Activated naive CD4-positive, alpha-beta T cell treated with anti-CD3 and anti-CD28 coated beads, Interleukin-2, amount 50 U/mL, for 72 hours (primary cell): ENCODE measurements at places on chromosomes 11 and 22.

DNA sequence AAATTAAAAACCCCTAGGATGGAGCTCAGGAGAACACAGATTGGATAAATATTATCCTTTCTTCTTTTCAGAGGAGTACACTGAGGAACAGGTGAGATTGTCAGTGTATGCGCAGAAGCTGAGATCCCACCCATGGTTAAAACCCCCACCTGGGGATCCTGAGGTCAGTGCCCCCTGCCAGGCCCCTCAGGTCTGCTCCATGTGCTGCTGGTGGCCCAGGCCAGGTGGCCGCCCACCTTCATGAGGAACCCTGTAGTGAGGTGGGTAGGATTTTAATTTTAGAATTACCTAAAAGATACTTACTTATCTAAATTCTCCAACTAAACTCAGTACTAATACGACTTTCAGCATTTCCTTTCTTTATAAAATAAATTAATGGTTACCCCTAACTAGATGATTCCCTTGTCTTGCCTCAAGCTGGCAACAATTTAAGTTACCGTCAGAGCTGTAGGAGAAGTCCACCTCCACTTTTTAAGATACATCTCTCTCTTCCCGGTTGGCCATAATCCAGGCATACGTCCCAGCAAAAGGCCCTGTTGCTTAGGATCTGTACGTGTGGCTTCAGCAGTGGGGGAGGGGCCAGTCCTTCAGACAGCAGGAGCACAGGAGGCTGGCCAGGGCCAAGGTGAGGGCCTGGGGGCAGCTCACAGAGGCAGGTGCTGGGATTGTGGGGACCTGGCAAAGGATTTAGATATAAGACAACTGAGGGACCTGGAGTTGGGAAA is 61.5 kb upstream of the PITPNB start:
- no peak for DNase-seq

- DNase-seq = no peak
These were observed 583 bp upstream of the PKP3 start for GRCh38 chr11:393219-394033.

DNA sequence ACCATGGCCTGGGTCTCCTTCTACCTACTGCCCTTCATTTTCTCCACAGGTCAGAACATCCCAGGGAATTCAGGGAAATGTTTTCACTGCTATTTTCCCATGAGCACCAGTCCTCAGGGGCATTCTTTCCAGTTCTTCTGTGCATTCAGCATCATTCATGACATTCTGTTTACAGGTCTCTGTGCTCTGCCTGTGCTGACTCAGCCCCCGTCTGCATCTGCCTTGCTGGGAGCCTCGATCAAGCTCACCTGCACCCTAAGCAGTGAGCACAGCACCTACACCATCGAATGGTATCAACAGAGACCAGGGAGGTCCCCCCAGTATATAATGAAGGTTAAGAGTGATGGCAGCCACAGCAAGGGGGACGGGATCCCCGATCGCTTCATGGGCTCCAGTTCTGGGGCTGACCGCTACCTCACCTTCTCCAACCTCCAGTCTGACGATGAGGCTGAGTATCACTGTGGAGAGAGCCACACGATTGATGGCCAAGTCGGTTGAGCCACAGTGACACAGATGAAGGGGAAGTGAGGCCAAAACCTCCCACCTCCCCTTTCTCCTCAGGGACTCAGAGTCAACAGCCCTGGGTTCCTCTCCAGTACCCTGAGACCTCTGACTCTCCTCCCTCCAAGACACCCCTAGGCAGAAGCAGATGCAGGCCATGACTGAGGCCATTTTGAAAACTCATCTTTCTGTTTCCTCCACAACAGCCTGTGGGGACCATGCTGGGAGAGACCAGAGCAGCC is 15.9 kb upstream of the IGLL5 start:
- no peak for DNase-seq

GRCh38 chr11:93407777-93408401 is 77.3 kb downstream of the DEUP1 start:
- no peak for DNase-seq

- DNase-seq = no peak
These were observed 55.0 kb downstream of the ARHGAP42 start for GRCh38 chr11:100741866-100742625.

- DNase-seq = no peak
These were observed 1.0 kb upstream of the ZNF143 start for GRCh38 chr11:9459667-9460321.

DNA sequence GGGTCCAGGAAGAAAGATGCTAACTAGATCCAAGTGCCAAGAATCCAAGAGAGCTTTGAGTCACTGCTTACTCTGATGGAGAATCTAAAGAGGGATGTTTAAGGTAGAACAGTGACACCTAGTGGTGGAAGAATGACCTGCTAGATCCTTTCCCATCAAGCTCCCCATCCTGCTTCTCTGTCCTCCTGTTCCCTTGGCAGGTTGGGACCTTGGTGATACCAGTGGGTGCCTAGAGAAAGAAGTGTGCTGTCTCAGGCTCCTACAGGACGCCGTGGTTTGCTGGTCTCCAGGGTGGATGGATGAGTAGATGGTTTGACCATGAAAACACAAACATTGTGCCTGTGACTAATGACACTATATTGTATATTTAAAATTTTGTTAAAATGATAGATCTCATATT is 383.7 kb downstream of the TMEM135 start:
- peak; percentile 49 for DNase-seq

DNA sequence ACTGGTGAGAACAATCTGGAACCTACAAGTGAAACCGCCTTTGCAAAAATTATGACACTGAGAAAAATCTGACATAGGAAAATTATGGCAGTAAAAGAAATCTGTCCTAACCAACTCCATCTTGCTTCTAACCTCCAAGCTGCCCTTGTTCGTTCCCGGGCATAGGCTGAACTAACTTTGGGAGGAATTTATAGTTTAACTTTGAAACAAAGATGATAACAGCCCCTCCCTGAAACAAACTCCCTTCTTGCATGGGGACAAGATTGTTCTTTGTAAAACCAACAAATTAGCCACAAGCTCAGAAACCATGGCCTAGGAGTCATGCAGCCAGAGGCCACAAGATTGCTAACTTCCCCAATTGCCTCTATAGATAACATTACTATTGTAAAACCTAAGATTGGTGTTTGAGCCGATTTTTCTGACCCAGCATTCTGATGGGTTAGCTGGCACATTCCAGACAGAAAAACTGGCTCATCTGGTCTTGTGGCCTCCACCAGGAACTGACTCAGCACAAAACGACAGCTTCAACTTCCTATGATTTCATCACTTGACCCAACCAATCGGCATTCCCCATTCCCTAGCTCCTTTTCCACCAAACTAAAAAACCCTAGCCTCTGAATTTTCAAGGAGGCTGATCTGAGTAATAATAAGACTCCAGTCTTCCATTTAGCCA is 3.6 kb upstream of the CCDC81 start:
- no peak for DNase-seq

DNA sequence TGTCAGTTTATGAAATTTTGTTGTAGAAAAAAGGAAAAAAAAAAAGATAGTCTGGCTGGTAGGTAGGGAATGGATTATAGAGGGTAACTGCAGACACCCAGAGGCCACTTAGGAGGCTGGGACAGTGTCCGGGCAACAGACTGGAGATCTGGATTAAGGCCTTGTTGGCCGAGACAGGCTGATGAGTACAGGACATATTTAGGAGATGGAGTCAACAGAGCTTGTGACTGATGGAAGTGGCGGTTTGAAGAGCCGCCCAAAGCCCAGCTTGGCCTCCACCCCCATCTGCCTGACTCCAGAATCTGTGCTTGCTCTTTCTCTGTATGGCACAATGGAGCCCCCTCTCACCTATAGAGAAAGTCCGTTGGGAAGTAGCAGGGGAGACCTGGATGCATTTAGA is 7.6 kb downstream of the PLEKHB1 start:
- no peak for DNase-seq

- DNase-seq = no peak
These were observed 13.8 kb upstream of the TEF start for GRCh38 chr22:41367680-41368542.

- no peak for DNase-seq
These were observed 188 bp upstream of the MTNR1B start for GRCh38 chr11:92969293-92969633.

- no peak for DNase-seq
These were observed 54.2 kb downstream of the LGR4 start for GRCh38 chr11:27418356-27418755.

GRCh38 chr11:6604081-6604626 is 580 bp downstream of the ILK start:
- peak; percentile 39 for DNase-seq

- no peak for DNase-seq
These were observed 120.9 kb downstream of the MN1 start for GRCh38 chr22:27680636-27681035.

- DNase-seq = no peak
These were observed 49.0 kb downstream of the SC5D start for GRCh38 chr11:121341609-121342008.

- DNase-seq = no peak
These were observed 1.1 kb downstream of the RRP8 start for GRCh38 chr11:6602096-6602940.

DNA sequence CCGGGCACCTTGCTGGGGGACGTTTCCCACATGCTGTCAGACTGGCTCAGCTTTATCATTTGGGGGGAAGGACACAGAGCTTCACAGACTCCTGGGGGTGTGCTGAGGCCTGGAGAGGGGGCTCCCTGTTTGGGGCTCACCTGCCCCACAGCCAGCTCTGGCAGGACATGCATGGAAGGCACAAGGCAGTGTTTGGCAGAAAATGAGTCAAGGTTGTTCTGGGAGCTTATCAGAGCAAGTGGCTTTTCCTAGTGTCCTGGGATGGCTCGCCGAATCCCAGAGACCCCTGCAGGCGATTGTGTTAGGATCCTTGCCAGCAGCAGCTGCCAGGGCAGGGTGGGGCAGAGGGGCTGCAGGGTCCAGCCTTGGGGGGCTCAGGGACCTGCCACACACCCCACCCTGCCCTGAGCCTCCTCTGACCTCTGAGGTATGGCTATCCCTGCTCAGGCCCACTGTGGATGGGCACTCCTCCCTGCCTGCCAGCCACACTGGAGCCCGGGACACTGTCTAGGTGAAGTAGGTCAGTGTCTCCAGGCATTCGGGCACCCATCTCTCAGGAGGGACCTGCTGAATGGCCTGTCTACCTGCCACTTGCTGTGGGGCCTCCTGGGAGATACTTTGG is 1323.0 kb downstream of the BRD1 start:
- no peak for DNase-seq

GRCh38 chr11:10498426-10499250 is 42.3 kb downstream of the RNF141 start:
- DNase-seq = no peak

DNA sequence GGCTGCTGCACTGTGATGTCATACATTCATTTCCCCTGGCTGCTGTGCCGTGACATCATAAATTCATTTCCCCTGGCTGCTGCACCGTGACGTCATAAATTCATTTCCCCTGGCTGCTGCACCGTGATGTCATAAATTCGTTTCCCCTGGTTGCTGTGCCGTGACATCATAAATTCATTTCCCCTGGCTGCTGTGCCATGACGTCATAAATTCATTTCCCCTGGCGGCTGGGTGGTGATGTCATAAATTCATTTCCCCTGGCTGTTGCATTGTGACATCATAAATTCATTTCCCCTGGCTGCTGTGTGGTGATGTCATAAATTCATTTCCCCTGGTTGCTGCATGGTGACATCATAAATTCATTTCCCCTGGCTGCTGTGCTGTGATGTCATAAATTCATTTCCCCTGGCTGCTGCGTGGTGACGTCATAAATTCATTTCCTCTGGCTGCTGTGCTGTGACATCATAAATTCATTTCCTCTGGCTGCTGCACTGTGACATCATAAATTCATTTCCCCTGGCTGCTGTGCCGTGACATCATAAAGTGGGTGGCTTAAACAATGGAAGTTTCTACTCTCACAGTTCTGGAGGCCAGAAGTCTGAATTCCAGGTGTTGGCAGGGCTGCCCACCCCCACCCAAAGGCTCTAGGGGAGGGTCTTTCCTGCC is 301.1 kb downstream of the SHANK2 start:
- DNase-seq = no peak

DNA sequence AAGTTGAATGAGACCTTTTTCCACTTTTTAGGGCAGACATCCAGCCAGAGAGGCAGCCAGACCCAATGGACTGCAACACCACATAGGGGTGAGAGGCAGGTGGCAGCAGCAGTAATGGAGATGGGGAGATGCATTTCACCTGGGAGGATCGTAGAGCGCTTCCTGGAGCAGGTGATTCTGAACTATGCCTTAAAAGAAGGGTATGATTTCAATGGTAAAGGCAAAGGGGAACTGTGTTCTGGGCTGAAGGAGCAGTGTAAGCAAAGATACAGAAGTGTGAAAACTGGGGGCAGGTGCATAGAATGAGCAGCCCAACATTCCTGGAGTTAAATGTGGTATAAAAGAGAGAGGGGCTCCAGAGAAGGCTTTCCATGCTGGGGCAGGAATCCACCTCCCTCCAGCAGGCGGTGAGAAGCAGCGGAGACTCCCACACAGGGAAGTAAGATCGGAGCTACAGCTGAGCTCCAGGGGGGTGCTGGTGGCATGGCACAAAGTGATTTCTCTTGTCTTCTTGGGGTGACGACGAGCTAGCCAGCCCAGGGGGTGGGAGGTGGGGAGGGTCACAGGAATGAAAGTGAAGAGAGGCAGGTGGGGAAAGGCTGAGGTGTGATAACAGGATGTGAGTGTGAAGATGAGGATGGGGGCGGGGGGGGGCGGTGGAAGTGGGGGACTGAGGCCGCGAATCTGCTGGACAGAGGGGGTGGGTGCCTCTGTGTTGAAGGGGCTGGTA is 4.3 kb upstream of the SERHL2 start:
- DNase-seq = no peak

- DNase-seq = peak; percentile 65
These were observed at the start of gene ATXN10 for GRCh38 chr22:45671783-45672563. ATXN10 (plus strand) TSS chr22:45671834; CDS start chr22:45672064, 230 bp downstream.

GRCh38 chr11:43359422-43359818 is 700 bp downstream of the TTC17 start:
- peak; percentile 36 for DNase-seq

- DNase-seq = no peak
These were observed 821 bp downstream of the CELF1 start for GRCh38 chr11:47552056-47552565.

GRCh38 chr11:33719587-33719986 is 16.6 kb downstream of the CD59 start:
- no peak for DNase-seq

- no peak for DNase-seq
These were observed 370.8 kb downstream of the CTTN start for GRCh38 chr11:70769106-70769505.

DNA sequence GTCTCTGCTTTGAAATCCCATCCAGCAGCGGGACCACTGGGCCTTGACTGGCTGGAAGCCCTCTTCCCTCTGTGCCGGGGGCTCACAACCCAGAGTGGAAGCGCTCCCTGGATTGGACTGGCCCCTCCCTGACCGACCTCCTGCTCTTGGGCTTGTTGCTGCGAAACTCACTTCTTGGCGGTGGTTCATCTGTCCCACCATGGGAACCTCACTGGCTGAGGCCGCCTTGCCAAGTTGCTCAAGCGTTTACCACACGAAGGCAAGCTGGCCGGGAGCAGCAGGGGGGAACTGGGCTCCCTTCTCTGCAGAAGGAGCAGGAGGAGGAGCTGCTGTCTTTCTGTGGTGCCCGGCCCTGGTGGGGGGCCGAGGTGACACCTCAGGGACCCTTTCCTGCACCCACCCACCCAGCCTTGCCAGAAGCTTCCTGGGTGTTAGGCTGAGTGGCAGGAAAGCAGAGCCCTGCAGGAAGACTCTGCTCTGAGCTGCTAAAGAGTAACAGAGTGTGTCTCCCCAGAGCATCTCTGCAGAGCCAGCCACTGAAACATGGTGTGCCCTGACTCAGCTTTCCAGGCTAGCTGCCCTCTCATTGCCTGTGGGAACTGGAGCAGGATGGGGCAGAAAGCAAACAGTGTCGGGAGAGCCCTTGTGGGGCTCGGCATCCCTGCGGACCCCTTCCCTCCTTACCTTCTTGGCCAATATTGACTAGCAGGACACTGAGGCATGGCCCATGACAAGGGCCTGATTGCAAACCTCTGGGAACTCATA is 88.5 kb upstream of the ALX4 start:
- DNase-seq = no peak
